ENCODE measurements at places on chromosomes 7 and 10.

DNA sequence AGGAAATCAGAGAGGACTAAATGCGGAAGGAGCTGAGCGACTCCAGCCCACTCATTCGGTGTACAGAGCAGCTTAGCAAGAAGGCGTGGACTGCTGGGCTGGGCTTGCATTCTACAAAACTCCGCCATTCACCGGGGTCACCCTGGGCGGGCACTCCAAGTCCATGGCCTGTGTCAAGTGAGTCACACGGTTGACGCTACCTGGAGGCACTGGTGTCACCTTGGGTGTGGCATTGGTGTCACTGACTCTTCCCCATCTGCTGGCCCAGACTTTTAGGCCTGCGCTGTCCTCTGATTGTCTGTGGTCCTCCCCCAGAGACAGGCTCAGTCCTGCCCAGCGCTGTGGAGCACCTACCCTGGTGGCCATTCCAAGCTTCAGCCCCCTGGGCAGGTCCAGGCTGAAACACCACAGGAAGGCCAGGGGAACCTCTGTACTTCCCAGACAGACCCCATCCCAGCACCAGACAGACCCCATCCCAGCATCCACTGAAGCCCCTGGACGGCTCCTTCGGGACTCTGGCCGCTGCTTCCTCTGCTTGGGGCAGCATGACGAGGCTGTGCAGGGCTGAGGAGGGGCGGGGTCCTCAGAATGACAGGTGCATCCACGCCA, 30.6 kb upstream of the CNPY1 start:
- no peak for DNase-seq

GRCh38 chr7:47940088-47941013, 7.9 kb downstream of the PKD1L1 start:
- DNase-seq, result no peak

- DNase-seq, result peak; percentile 77
These were observed 23.9 kb downstream of the SCD start for GRCh38 chr10:100370714-100371481.

DNA sequence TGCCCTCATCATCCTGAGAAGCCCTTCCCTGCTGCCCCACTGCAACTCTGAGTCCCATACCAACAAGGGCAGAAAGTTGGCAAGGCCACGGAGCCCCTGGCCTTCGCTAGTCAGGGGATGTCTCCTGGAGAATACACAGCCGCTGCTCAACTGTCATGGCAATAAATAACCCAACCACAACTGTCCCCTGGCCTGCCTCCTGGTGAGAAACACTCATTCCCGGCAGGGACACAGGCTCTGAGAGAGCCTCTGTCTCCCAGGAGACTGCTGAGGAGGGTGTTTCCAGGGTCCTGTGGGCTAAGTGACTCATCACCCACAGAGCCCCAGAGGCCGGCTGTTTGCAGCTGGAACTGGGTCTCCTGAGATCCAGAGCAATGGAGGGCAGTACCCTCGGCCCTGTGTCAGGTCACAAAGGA, 354.1 kb downstream of the TNS3 start:
- no peak for DNase-seq

GRCh38 chr7:103810112-103810744, 179.2 kb downstream of the RELN start:
- peak; percentile 69 for DNase-seq

DNA sequence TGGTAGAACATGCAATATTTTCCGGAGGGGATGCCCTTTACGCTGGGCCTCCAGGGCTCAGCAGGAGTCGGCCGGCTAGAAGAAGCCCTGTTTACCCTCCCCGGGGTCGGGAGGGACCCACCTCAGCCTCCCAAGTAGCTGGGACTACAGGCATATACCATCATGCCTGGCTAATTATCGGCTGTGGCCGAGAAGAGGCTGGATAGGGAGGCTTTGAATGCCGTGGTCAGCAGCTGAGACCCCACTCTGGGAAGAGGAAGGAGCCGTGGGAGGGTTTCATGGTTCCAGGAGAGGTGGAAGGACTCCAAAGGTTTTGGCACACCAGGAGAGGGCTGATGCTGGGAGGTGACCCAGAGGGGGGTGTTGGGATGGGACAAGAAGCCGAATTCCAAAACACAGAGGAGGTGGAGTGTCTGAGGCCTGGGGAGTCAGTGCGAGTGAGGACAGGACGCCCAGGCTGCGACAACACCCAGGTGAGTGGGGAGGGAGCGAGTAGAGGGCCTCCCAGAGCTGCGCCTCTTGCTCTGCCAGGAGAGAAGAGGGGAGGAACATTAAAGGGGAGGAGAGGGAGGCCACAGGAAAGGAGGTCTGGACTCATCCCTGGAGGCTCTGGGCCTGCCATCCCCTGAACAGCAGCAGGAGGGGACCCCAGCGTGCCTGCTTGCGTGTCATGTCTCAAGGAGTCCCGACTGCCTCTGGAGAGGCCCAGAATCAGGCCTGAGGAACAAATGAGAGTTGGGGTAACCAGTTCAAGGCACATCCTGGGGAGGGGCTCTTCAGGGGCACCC, 19.6 kb downstream of the GRID2IP start:
- no peak for DNase-seq

DNA sequence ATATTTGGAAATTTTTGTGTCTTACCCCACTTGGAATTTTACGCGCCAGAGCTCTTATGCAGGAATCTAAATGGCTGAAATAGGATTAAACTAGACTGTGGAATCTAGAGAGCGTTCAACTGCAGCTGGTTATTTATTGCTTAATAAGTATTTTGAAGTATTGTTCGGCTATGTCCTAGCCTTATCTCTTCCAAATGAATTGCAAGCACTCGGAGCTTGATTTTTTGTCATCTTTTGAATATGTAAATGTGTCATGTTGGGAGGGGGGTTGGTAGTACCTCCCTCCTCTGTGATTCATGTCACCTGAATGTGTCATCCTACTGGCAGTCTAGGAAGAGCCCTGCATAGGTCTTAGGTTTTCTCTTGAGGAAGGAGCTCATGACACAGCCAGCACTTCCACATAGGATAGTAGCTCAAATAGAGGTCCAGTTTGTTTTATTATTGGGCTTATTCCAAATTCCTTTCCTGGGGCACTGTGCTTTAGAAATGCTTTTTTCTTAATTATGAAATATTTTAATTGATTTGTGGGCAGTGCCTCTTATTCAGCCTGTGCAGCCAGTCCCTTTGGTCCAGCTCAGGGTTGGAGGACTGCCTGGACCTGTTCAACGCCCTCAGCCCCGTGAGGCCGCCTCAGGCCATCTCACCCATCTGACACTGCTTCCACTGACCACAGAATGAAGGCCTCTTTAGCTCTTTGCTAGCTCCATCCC, 22.5 kb upstream of the TRIL start:
- DNase-seq, result no peak

GRCh38 chr10:78134773-78135306, 101.2 kb downstream of the RPS24 start:
- DNase-seq, result no peak
